ENCODE measurements at places on chromosomes 11 and 22.

GRCh38 chr11:76361776-76362175 lies 19.2 kb downstream of the THAP12 start:
- DNase-seq = no peak

- peak; percentile 82 for DNase-seq
Observed at GRCh38 chr11:43895601-43896000, 15.0 kb downstream of the ALKBH3 start.

GRCh38 chr11:134215836-134216235 lies 7.9 kb downstream of the NCAPD3 start:
- no peak for DNase-seq

GRCh38 chr22:24564376-24565058 lies 8.7 kb downstream of the SNRPD3 start:
- no peak for DNase-seq

DNA sequence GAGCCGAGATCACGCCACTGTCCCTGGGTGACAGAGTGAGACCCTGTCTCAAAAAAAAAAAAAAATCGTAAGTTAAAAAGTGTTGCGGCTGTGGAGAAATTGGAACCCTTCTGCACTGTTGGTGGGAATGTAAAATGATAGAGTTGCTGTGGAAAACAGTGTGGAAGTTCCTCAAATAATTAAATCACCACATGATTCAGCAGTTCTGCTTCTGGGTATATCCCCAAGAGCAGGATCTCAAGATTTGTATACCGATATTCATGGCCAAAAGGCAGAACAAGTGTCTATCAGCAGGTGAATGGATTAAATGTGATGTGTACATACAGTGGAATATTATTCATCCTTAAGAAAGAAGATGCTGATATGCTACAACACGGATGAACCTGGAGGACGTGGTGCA lies 3.8 kb downstream of the SELENOO start:
- DNase-seq = no peak

DNA sequence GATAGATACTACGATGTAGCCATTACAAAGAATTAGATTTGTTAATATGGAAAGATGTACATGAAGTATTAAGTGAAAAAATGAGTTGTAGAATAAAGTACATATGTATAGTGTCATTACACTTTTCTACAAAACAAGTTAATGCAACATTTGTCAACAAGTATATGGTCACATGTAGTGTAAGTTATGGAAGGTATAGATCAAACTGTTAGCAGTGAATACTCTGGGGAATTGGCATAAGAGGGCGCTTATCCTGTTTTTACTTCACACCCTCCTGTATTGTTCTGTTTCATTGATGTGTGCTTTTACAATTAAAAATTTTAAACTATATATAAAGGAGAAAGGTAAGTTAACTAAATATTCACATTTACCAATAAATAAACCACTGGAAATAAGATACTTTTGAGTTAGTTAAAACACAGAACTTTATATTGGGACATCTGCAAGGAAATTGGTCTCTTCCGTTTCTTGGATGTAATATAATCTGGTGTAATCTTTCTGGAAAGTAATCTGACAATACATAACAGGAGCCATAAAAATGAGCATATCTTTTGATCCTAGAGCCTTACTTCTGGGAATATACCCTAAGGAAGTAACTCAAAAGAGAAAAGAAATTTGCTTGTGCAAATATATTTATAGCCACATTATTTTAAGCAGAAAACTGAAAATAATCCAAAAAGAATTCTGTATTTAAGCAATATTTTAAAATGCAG lies 34.5 kb downstream of the CSTPP1 start:
- no peak for DNase-seq

- no peak for DNase-seq
Observed at GRCh38 chr11:9953994-9954626, 290.2 kb downstream of the SWAP70 start.

GRCh38 chr11:112882494-112883381 lies 78.5 kb upstream of the NCAM1 start:
- no peak for DNase-seq

Data from pons (tissue), 1 donor.